ENCODE measurements at places on chromosomes 7 and 10.

- no peak for DNase-seq
Observed at GRCh38 chr7:156752367-156753228, 112.0 kb downstream of the RNF32 start.

DNA sequence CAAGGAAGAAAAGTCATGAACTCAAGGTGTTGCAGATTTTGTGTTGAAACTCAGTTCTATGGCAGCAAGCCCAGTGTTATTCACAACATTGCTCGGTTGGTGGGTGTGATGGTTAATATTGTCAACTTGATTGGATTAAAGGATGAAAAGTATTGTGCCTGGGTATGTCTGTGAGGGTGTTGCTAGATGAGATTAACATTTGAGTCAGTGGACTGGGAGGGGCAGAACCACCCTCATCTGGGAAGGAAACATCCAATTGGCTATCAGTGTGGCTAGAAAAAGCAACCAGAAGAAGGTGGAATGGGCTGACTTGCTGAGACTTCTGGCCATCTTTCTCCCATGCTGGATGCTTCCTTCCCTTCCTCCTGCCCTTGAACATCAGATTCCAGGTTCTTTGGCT lies 353.2 kb downstream of the ADRA2A start:
- DNase-seq: no peak

DNA sequence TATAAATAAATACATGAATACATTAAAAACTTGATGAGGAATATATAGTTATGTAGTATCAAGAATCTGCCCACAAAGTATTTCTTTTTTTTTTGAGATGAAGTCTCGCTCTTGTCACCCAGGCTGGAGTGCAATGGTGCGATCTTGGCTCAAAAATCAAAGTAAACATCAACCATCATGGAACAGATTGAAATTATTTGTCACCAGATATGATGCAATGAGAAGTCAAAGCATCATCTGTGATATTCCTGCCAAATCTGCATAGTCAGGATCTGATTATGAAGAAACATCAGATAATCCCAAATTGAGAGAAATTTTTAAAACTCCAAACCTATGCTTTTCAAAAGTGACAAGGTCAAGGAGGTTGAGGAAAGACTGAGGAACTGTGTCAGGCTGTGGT lies 5.1 kb upstream of the CYP2C18 start:
- no peak for DNase-seq

GRCh38 chr7:133059263-133059662 lies 22.6 kb downstream of the CHCHD3 start:
- DNase-seq: no peak

GRCh38 chr7:19982841-19983835 lies 209.7 kb upstream of the TMEM196 start:
- DNase-seq: peak; percentile 67

DNA sequence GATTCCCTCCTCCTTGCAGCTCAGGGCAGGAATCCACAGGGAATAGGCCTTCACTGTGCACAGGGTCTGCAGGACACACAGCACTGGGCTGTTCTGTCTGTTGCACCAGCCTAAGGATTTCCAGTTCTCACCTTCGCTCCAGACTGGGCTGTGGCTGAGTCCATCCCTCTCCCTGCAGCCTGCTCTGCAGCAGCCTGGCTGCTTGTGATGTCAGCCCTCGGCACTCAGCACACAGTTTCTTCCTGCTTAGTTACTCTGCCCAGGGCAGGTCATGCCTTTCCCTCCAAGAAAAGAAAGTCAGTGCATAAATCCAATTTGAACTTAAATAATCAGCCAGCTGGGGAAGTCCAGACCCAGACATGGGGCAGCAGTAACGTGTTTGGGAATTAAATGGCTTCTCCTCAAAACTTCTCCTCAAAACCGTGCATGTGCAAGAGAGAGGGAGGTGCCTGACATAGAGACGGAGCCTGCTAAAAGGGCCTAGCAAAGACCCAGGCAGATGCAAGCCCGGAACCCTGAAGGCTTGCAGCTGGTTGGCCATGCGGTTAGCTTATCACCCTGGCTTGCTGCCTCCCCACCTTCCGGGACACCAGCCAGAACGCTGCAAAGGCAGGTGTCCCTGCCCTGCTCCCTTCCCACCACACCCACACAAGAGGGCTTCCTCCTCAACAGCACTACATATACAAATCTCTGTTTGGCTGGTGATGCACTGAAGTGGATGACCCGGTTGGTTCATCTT lies 10.9 kb upstream of the GDF2 start:
- DNase-seq: no peak

- DNase-seq: no peak
Observed at GRCh38 chr7:131145026-131145425, 182.7 kb upstream of the MKLN1 start.

DNA sequence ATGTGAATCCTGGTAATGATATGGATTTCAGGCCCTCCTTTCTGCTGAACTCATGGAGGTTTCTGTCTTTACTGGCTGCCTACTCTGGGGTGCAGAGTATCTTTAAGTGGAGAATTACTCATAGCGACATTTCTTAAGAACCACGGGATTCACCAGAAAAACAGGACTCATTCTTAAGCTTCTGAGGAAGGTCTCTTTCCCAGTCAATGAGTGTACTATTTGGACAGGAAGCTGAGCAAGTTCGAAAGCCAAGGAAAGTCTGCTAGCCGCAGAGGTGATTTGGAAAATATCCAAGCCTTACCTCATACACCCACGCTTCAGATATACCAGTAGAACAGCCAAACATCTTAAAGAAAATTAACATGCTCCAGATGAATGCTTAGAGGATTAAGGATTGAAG lies 377.6 kb upstream of the MYO3A start:
- no peak for DNase-seq
